Memory B cell (primary cell): ENCODE measurements at places on chromosomes 2 and 18.

DNA sequence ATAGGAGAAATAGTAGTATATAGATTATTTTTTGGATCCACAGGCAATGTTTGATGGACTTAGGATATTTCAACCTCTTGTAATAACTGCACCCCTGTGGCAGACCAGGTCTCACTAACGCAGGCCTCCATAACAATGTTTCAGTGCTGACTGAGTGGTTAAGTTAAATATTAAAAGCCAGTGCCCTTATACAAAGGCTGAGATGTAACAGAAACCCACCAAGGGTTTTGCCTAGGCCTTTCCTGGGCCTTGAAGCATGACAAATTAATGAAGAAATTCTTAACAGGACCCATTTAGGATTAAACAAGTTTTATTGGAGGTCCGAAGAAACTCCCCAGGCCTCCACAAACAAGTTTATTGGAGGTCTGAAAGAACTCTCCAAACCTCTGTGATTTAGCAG is 1.6 kb upstream of the SUCLG1 start:
- no peak for DNase-seq

- no peak for DNase-seq
These were observed 262.9 kb downstream of the RDH14 start for GRCh38 chr2:18297534-18298058.

DNA sequence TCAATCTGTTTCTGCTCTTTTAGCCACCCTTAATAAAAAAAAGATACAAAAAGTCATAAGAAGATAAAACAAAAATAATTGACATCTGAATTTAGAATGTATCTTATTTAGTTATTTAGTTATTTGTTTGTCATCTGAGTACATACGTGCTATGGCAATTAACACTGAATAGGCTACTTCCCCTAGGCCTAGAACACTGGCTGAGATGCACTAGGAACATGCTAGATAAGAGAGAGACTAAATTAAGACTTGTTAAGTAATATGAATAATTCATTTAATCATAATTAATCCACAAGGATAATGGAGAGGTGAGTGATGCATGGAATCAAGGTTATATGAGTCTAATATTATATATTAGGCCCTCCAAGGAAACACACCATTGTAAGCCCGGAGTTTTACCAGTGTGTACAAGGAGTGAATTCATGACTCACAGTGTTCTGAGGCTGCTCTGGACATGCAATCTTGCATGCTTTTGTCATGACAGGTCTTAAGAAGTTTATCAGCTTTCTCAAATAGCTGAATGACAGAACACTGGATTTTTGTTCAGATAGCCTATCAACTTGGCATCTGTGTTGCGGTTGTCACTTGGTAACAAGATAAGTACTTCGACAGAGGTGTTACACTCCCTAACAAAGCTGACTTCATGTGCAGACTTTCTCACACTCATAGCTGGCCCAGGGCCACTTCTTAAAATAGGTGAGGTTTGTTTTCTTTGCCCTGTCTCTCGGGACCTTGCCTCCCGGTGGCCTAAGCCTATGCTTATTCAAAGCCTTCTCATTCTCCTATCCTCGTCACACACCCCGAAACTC is 5.0 kb upstream of the SERPINB2 start:
- no peak for DNase-seq

DNA sequence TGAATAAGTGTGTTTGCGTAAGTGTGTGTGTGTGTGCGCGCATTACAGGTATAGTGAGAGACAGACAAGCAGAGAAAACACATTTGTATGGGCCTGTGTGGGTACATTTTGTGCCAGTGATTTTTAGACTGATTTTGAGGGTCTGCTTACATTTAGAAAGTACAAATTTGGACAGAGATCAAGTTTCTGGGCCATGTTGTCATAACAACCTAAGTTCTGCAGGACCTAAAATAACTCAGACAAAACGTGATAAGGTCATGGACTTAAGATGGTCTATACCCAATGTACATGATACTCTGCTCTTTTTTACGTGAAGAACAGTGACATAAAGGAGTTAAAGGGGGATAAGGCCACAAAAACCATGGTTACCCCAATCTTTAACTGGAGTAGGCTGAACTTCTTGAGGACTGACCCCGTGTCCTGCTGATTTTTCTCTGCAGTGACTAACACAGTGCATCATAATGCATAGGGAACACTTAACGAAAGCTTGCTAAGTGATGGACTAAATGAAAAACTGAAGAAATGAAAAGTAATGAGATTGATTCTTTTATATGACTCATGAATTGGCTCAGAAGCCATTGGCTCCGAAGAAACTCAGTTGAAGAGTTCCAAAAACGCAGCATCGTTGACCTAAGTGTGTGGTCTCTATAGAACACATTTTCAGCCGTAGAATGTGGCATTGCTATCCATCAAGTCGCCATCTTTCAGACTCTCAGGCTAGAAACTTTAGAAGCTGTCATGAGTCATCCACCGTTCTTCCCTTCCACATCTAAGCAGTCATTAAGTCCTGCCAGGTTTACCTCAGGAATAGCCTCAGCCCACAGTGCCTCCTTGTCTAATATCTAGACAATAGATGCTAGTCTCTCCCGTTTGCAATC is 61.6 kb upstream of the NCOA1 start:
- DNase-seq = no peak

GRCh38 chr18:1438967-1439366 is 534.3 kb downstream of the ADCYAP1 start:
- no peak for DNase-seq

GRCh38 chr2:170647741-170648436 is 67.2 kb upstream of the SP5 start:
- no peak for DNase-seq

DNA sequence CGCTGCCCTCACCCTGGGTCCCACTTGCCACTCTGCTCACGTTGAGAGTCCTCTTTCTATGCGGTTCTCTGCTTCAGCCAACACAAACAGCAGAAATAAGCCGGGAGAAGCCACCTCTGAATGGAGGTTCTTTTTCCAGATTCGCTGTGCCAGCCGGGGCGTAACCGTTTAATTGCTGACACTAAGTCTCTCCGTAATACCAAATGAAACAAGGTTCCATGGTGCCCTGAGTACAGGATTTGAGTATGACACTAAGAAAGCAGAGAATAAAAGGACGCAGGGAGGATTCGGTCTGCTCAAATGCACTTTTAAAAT is 37.6 kb downstream of the CTIF start:
- DNase-seq = no peak

GRCh38 chr2:79369127-79369526 is 143.7 kb upstream of the CTNNA2 start:
- no peak for DNase-seq

DNA sequence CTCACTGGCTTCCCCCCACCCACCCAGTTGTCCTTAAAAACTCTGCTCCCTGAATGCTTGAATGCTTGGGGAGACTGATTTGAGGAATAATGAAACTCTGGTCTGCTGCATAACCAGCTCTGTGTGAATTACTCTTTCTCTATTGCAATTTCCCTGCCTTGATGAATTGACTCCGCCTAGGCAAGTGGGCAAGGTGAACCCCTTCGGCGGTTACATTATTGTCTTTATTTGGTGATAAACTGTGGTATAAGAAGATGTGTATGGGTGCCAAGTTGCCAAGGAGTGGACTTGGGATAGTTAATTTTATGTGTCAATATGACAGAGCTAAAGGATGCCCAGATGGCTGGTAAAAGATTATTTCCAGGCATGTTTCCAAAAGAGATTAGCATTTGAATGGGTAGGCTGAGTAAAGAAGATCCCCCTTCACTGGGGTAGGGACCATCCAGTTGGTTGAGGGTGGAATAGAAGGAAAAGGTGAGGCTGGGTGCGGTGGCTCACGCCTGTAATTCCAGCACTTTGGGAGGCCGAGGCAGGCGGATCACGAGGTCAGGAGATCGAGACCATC is 98.5 kb upstream of the HAAO start:
- no peak for DNase-seq

GRCh38 chr2:144501627-144502026 is 18.3 kb downstream of the ZEB2 start:
- no peak for DNase-seq

DNA sequence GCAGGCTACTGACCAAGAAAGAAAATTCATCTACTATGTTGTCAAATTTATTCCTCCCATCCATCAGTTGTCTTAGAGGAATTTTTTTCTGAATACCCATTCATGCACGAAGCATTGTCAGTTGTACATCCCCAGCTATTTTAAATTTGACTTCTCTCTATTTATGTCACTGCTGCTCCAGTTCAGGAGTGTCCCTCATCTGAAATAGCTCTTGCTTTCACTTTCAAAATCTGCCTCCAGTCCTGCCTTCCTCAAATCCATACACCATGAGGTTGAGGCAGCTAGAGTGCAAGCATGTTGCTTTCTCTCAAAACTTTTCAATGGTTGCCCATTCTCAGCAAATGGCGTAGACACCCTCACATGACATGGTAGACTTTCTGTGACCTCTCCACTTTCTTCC is 335.4 kb upstream of the CDH2 start:
- DNase-seq = no peak

- DNase-seq = no peak
These were observed 595.2 kb upstream of the HNMT start for GRCh38 chr2:137369106-137369505.

GRCh38 chr18:74724186-74724585 is 126.5 kb downstream of the ZNF407 start:
- DNase-seq = no peak

- DNase-seq = no peak
These were observed 66.0 kb upstream of the SLC14A2 start for GRCh38 chr18:45549290-45549689.

DNA sequence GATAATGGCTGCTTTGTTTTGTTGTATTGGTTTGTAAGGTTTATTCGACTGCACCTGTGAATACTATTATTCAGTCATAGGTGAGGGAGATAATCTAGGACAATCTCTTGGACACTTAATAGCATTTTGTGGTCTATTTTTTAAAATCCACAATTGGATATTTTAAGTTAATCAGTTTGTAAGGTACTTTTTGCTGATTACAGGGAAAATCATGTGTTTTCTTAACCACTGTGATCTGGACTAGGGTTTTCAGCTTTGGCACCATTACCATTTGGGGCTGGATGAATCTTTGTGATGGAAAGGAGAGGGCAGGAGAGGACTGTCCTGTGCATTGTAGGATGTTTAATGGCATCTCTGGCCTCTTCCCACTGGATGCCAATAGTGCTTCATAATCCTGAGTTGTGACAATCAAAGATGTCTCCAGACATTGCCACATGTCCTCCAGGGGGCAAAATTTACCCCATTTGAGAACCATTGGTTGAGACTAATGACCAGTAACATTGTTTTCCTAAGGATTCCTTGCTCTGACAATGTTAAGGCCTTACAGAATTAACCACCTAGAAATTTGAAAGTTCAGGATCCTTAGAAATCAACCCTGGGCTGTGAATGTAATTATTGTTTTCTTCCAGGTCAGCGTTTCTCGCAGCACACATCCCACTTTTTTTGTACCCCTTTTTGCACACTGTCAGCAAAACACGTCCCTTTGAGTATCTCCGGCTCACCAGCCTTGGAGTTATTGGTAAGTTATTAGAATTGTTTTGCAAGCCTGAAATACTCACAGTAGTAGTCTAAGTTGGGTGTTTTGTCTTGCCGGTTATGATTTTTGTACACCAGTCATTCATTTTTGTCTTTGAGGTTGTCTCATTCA is 15.6 kb downstream of the CNOT9 start:
- no peak for DNase-seq

- DNase-seq = no peak
These were observed 37.3 kb upstream of the RNF152 start for GRCh38 chr18:61929881-61930640.

- DNase-seq = no peak
These were observed 44.2 kb downstream of the TAF1B start for GRCh38 chr2:9887513-9887912.

DNA sequence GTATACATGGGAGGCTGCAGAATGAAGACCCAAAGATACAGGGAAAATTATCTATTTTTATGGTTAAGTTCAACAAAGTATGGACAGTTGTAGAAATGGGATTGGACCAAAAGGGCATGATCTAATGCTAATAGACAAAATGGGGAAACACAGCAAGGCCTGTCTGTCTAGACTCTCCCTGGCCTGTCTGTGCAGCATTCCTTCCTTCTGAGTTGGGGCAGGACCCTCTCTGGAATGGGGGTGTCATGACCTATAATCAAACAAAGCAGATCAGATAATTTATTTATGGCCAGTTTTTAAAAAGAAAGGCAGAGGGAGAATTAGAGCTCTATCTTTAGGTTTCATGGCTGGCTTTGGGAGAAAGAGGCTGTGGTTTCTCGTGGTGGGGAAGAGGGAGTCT is 104.4 kb downstream of the CTIF start:
- DNase-seq = no peak

GRCh38 chr2:8242739-8243138 is 439.1 kb upstream of the ID2 start:
- DNase-seq = no peak

DNA sequence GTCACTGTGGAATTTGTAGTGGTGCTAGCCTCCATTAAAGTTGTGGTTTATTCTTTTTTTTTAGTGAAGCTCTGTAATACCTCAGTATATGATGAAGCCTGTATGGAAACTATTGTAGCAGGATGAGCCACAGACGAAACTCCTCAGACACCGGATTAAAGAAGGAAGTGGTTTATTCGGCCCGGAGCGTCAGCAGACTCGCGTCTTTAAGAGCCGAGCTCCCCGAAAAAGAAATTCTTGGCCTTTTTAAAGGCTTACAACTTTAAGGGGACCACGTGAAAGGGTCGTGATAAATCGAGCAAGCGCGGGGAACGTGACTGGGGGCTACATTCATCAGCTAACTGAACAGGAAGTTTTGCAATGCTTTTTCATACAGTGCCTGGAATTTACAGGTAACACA is 8.1 kb upstream of the CCL20 start:
- DNase-seq = no peak

- no peak for DNase-seq
These were observed 12.2 kb upstream of the ME2 start for GRCh38 chr18:50866765-50867164.

DNA sequence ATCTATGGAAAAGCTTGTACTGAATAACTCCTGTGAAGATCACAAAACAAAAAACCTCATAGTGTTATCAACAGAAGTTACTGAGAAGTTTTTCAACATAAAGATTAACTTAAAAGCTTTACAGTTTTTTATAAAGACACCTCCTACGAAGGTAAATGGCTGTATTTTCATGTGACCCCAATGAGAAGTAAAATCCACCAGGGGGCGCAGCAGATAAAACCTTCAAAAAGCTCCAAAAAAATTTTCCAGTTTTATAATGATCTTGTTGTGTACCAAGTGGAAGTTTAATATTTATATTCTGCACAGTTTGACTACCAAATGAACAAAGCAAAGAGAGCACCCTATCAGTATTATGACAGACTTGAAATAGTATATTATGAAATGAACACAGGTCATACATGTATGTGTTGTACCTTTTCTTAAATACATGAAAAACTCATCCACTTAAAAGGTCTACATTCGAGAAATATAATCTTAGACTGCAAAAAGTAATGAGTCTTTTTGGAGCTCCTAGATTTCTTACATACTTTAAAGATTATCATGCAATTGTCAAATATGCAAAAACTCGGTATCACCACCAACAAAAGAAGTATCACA is 38.5 kb downstream of the PNO1 start:
- peak; percentile 56 for DNase-seq
